SJCRH30 (cell line): ENCODE measurements at places on chromosomes 5 and 9.

DNA sequence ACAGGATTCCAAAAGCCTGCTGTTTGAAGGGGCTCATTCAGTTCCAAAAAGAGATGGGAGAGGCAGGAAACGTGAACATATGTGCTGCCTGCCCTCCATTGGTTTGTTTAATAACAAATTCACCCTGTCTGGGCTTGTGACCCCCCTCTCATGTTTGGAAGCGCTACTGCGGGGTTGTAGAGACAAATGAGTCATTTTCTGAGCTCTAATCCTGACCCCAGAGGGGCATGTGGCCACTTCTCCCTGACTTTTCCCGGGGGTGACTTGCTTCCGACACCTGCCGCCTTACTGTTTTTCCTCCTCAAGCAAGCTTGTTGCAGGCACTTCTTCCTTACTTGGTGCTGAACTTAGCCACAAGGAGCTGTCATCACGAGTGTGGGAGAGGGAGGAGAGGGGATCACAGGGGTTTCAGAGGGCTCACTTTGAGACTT lies 75.9 kb downstream of the LMNB1 start:
- no peak for DNase-seq

GRCh38 chr5:179232091-179232735 lies 113.0 kb downstream of the ADAMTS2 start:
- no peak for DNase-seq

DNA sequence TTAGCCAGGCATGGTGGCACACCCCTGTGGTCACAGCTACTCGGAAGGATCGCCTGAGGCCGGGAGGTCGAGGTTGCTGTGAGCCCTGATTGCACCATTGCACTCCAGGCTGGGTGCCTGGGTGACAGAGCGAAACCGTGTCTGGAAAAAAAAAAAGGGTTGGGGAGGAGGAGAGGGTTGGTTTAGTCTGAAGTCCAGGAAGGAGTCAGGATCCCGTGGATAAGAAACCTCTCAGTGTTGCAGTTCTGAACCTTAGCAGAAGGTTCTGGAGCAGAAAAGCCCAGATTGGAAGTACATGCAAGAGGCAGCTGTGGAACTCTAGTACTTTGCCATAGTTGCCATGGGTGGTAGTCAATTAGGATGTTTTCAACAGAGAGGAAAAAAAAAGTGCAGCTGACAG lies 125.2 kb upstream of the CPEB4 start:
- no peak for DNase-seq

GRCh38 chr5:72214168-72214567 lies 105.9 kb downstream of the MRPS27 start:
- DNase-seq = no peak

GRCh38 chr5:113507601-113508000 lies 5.9 kb upstream of the YTHDC2 start:
- DNase-seq = no peak

- DNase-seq = no peak
These were observed 62.9 kb upstream of the IL17B start for GRCh38 chr5:149441986-149442385.

DNA sequence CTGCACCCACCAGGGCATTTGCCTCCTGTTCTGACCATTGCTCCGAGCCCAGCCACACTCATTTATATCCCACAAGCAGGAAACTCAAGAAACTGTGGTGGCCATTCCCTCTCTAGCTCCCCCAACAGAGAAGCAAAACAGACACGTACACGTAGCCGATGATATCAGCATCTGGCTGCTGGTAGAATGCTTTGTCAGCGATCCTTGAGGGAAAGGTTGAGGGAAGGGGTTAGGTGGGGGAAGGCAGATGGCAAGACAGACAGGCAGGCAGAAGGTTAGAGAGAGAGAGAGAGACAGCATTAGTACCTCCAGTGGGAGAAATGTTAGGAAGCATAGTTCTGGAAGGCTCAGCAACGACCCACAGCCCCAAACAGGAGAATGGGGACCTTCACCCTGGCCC lies 7.8 kb downstream of the HIGD2A start:
- DNase-seq = no peak

DNA sequence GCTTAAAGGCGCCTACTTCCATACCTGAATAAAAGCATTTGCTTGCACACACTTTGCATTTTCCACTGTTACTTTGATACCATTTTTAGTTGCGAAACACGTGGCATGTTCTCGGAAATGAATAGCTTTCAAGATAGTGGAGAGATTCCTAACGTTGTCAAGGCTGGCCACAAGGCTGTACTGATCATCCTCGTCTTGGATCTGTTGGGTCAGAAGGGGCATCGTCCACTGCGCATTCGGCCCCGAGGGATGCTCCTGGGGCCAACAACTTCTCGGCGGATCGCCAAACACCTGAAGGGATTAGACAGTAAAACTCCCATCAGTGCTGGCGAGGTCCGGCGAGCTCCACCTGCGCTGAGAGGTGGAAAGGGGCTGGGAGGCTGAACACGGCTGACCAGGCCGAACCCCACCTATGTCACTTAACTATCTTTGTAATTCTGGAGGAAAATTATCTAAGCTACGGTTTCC lies 599 bp downstream of the RAD1 start:
- DNase-seq = no peak

DNA sequence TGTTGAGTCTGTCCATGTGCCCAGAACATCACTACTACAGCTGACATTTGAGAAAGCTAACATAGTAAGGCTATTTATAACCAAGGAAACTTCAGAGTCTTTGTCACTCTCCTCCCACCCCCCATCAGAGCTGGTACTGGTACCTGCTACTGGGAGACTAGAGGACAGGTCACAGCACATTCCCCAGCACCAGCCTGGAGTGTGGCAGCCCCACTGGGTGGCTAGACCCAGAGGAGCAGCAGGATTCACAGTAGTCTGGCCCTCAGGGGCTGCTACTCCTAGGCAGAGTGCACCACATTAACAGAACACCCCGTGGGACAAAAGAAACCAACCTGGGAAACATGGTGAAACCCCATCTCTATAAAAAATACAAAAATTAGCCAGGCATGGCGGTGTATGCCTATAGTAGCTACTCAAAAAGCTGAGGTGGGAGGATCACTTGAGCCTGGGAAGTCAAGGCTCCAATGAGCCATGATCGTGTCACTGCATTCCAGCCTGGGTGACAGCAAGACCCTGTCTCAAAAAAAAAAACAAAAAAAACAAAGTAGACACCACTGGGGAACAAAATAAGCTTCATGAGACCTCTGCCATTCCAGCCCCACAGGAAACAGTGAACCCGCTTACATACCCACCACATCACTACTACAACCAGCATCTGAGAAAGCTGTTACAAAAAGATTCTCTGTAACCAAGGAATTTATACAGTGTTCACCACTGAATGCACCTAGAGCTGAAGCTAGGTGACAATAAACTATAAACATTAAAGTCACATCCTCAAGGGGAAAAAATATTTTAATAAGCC lies 26.3 kb upstream of the PTGER4 start:
- DNase-seq = no peak

DNA sequence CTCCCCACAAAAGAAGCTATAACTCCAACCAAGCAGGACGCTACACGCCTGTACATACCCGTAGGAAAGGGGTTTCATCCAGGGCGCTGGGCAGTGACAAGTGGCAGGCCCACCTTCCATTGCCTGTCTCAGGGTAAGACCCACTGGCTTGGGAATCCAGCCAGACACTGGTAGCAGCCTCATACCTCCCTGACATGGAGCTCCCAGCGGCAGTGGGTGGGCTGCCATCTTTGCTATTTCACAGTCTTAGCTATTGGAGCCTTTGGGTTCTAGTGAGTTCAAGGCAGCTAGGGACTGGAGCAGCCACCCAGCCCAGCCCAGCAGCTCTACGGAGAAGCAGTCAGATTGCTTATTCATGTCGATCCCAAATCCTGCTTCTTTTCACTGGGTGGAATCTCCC lies 3.4 kb upstream of the IFNA10 start:
- DNase-seq = no peak

GRCh38 chr5:160399402-160400353 lies at the start of gene FAM200C:
FAM200C (minus strand) TSS chr5:160400054; CDS start chr5:160395490, 4,564 bp downstream.
- DNase-seq = peak; percentile 97

DNA sequence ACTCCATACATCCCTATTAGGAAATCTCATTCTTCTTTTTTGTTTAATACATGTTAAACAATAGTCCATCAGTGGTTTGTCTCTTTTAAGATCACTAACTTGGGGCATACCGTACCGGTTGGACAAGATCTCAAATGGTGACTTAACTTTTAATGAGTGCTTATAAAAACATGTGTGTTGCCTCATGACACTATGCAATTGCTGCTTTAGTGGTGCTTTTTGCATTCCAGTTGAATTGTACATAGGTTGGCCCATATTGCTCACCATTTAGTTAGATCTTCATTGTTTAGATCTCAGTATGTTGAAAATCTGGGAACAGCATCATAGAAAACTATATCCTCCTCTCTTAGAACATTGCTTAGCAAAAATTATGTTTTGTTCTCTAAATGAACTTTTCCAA lies 17.8 kb downstream of the C9orf85 start:
- no peak for DNase-seq

DNA sequence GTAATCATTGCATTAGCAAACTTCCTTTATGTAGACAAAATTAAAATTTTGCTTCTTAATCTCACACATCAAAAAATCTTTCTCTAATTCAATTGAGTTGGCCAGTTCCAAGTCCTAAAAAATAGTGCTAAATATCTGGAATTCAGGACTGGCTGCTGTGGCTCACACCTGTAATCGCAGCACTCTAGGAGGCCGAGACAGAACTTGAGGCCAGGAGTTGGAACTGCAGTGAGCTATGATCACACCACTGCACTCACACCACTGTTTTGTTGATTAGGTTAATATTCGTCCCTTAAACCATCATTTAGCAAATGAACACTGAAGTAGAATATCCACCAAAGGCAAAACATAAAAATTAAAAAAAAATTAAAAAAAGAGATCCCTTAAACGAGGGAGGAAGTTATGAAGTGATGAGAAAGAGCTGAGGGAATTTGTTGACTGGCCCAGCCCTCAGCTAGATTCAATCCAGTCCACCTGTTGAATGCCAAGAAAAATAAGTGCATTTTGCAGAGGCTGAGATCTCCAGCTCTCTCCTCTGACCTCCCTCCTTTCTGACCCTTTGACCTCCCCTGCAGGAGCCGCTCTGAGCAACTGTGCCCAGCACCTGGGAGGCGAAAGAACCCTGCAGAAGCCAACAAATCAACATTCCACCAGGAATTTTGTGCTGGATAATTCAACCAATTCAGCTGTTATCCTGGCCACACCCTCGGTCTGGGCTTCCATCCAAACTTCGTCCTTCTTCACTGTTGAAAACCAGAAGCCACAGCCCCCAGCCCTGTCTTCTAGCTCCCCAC lies 96.8 kb downstream of the OR2K2 start:
- peak; percentile 87 for DNase-seq

DNA sequence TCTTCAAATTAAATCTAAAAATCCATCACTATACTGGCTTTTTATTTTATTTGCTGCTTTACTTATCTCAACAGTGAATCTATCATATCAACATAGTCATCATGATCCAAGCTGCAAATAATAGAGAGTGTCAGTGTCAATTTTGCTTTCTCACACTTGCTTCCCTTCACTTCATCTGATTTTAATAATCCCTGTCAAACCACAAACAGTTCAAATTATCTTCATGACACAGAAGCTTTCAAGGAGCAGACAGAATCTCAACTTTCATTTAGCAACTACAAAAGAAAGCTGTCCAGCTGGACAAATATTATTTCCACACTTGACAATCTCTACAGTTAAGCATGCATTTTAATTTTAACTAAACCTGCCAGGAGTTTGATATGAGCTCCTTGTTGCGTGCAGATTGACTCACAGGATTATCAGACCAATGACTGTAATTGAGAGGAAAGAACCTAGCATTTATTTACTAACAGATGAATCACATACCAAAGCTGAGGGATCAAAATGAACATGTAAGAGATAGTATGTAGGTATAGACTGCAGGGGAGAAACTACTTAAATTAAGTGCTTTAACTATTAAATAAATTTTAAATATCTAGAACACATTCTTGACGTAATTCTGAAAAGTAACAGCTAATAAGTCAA lies 56.0 kb downstream of the KIAA0825 start:
- peak; percentile 50 for DNase-seq

GRCh38 chr9:105216440-105217178 lies 27.8 kb upstream of the SLC44A1 start:
- no peak for DNase-seq

DNA sequence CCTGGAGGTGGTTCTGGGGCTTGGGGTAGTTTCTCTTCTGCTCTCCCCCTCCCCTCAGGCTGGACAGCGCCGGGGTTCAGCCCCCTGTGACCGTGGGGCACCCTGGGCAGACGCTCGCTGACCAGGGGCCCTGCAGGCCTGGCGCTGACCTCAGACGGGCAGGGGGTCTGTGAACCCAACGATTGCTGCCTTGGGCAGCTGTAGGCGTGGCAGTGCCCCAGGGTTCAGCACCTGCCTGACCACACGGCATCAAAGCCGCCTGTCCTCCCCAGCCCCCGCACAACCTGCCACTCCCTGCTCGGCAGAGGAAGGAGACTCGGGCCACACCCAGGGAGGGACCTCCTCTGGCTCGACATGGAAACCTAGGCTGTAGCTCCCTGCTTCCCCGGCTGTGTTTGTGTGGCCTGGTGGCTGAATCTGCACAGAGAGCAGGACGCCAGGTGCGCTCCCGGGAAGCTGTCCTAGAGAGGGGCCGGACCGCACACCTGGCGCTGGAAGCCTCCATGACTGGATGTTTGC lies 12.2 kb downstream of the LCN12 start:
- DNase-seq = no peak

- DNase-seq = peak; percentile 51
These were observed 95.4 kb upstream of the RETREG1 start for GRCh38 chr5:16712178-16712577.

DNA sequence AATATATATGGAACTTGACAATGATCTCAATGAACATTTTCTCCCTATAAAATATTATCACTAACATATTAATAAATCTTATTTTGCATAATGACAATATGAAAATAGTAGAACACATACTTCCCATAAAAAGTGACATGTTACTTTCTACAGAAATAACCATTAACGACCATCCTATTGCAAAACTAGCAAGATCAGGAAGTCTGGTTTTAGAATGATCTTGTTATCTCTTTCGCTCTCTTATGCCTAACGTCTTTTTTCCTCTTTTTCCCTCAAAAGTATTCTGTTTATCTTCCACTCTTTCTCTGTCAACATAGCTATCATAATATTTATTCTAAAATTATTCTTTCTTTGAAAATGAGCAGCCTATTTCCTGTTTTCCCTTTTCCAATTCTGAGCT lies 21.6 kb upstream of the C5orf46 start:
- DNase-seq = no peak

GRCh38 chr5:160119142-160119904 lies at the start of gene PWWP2A:
PWWP2A (minus strand) TSS chr5:160119450; CDS start chr5:160119388, 62 bp downstream.
- peak; percentile 100 for DNase-seq

DNA sequence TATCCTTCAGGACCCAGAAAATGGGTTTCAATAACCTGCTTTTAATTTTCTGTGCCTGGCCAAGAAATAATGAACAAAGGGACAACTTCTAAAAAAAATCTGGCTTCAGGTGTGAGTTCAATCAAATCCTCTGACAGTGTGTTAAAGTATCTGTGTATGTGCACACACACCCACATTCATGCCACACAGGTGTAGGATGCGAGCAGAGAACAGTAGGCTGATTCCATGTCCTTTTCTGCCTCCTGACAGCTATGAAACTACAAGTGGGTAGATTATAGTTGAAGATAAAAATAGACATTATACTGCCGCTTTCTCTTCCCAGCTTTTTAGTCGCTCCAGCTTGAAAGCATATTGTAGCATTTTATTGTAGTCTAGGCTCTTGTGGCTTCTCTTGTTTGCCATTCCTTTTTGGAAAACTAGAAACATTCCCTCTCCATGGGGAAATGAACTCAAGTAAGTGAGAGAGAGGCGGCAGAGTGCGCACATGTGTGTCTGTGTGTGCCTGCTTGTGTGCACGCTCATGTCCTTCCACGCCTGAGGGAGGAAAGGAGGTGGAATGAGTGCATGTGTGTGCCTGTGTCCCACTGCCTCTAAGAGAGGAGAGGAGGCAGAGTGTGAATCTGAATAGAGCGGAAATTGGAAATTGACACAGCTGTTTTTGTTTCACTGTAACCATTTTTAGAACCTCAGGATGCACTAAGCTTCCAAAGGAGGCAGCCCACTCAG lies 273.0 kb downstream of the ELAVL2 start:
- no peak for DNase-seq
